ENCODE measurements at places on chromosomes 2 and 18.

DNA sequence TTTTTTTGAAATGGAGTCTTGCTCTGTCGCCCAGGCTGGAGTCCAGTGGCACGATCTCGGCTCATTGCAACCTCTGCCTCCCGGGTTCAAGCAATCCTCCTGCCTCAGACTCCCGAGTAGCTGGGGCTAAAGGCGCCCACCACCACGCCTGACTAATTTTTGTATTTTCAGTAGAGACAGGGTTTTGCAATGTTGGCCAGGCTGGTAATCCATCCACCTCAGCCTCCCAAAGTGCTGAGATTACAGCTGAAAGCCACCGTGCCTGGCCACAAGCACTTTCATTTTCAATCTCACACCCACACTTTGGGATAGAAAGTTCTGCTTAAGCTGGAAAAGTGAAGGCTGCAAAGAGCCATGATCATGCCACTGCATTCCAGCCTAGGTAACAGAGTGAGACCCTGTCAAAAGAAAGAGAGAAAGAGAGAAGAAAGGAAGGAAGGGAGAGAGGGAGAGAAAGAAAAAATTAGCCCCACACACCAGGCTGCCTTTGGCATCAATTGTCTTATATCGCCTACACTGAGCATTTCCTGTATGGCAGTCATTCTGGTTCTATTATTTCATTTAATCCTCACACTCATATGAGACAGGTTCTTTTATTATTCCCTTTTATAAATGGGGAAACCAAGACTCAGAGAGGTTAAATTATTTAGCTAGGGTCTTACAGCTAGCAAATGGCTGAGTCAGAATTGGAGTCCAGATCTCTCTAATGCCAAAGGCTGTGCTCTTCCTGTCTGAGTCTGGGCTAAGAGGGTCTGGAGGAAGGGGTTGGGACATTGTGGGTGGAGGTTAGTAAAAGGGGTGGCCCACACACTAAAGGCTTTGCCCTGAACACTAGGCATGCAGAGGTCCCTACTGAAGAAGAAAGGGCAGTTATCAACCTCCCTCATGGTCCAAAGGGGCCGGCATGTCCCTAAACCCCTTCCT lies 37.9 kb upstream of the PKDCC start:
- DNase-seq, result peak; percentile 15

- peak; percentile 16 for DNase-seq
These were observed 32.8 kb downstream of the FAM124B start for GRCh38 chr2:224369028-224369632.

DNA sequence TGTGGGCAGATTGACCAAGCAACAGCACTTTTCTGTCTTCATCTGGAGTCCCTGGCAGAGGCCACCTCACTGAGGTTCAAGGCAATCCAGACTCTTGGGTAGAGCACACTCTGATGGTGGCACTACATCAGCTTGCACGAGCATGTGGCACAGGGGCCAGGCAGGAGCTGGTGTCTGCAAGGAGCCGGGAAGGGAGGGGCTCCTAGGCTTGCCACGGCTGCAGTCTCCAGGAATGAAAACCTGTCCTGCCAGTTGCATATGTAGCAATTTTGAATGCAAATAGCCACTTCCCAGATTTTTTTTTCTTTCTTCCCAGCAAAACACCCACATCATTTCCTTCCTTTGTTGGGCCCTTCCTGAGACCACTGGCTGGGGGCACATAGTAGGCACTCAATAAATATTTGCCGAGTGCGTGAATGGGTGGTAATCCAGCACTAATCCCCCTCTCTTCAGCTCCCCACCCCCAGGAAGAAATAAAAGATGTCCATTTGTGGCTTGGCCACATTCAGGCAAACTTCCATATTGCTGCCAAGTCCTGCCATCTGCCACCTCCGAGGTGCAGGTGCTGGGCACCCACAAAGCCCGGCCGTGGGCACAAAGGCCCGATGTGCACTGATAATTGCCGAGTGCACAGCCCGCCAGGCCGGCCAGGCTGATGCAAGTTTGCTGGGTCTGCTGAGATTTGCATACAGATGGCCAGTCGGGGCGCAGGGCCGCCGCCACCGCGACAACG lies 72.4 kb downstream of the MYCN start:
- DNase-seq, result no peak

GRCh38 chr2:20758997-20759396 lies 63.9 kb downstream of the LDAH start:
- DNase-seq, result no peak

- DNase-seq, result no peak
These were observed 67.5 kb downstream of the SPATS2L start for GRCh38 chr2:200373973-200374416.

DNA sequence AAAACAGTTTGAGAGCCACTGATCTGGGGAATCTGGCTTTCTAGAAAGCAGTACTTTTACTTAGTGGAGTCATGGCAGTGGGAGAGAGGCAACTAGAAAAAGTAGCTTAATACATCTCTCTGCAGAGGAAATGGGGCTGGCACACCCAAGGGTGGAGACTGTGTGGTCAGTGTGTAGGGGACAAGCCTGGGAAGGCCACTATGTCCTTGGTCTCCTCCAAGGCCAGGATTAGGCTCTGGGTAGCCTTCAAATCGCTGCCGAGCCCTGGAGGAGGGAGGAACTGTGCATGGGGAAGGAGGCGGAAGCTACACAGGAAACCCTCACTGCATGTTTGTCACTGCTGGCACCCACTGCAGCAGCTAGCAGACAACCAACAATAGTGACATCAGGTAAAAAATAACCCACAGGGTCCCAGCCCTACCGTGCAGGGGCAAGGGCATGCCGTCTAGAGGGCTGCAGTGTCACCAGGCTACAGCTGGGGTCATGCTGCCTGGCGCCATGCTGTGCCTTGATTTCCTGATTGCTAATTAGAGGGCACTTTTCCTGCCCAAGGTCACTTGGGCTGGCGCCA lies 34.8 kb downstream of the LBH start:
- no peak for DNase-seq

DNA sequence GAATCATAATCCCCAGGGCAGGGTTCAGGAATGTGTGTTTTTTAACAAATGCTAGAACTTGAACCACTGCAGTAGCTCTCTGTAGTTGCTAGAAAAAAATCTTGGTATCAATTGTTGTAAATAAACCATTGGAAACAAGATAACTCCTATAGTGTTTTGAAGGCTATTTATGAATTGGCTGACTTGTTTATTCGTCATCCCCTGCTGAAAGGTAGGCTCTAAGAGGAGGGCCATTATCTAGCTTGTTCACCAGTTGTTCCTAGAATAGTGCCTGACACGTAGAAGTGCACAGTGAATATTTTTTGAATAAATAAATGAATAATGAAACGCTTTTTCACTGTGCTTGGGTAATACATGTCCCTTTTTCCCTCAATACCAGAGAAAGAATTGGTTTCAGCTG lies 211.4 kb downstream of the BABAM2 start:
- no peak for DNase-seq

- no peak for DNase-seq
These were observed 254.1 kb upstream of the TMEFF2 start for GRCh38 chr2:192448881-192449280.

DNA sequence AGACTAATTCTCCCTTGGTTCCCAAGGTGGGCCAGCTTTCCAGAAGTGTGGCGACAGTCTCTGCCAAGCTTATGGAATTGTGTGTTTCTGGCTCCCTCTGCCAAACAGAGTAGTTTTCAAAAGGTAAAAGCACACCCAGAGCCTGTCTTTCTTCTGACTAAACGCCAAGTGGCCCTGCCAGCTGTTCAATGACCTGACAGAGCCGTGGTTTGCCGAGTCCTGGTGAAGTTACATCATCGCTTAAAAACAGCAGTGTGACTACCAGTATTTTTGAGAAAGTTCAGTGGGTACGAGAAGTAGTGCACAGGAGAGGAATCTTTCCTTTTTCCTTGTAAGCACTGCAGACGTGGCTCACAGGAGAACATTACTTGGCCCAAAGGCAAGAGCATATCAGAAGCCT lies 1.9 kb downstream of the PER2 start:
- DNase-seq, result peak; percentile 58

- DNase-seq, result no peak
These were observed 20.2 kb upstream of the KLF11 start for GRCh38 chr2:10022966-10023662.

DNA sequence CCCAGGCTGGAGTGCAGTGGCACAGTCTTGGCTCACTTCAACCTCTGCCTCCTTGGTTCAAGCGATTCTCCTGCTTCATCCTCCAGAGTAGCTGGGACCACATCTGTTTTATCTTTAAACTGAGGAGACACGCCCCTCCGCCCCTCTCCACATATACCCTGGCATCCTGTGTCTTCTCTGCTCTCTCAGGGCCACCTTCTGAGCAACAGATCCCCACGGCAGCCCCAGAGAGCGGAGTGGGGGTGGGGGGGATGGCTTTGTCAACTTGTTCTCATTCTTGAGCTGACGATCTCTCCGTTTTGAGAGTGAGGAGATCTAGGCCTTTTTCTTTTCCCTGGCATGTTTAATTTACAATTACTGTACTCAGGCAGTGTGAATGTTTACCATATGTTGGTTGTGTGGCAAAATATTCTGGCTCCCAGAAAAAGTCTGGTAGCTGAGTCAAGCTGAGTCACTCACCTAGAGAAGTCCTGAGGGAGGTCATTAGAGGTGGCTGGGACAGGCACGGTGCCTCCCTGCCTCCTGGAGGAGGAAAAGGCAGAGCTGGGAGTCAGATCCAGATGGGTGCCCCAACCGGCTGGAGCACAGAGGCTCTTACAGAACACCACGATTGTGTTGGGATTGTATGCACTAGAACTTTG lies 19.5 kb upstream of the ID2 start:
- no peak for DNase-seq

GRCh38 chr2:97769308-97769707 lies 55.9 kb downstream of the ZAP70 start:
- DNase-seq, result no peak

- DNase-seq, result no peak
These were observed 135.9 kb upstream of the SERPINE2 start for GRCh38 chr2:224174990-224175389.

DNA sequence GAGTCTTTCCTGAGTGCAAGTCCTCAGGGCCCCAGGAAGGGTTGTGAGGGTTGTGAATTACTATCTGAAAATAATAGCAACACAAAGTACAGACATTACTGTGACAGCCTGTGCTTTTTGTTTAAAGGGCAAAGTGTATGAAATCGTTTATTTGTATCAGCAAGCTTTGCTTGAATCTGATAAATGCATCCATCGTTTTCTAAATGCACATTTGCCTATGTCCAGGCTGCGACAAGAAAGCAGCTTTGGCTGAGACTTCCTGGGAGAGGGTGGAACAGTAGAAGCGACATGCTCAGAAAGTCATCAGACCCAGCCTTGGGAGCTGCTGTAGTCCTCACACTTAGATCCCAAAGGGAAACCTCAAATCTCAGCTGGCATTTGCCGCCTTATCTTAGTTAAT lies 524.2 kb upstream of the SALL3 start:
- DNase-seq, result no peak

- no peak for DNase-seq
These were observed 75.1 kb downstream of the CIB4 start for GRCh38 chr2:26566081-26566375.

GRCh38 chr2:160252278-160252887 lies 52.3 kb upstream of the ITGB6 start:
- DNase-seq, result peak; percentile 71

DNA sequence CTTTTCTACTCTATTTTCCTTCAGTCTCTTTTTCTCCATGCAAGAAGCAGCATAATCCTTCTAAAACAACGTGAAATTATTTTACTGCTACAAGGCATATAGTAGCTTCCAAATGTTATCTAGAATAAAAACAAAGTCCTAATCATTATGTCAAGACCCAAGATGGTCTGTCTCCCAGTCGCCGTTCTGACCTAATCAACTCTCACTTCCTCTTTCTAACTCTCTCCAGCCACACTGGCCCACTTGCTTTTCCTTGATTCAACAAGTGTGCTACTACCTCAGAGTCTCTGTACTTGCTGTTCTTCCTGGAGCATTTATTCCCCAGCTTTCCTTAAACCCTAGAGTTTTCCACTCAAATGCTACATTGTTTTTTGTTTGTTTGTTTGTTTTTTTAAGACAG lies 1491.2 kb downstream of the LRP1B start:
- DNase-seq, result peak; percentile 82

DNA sequence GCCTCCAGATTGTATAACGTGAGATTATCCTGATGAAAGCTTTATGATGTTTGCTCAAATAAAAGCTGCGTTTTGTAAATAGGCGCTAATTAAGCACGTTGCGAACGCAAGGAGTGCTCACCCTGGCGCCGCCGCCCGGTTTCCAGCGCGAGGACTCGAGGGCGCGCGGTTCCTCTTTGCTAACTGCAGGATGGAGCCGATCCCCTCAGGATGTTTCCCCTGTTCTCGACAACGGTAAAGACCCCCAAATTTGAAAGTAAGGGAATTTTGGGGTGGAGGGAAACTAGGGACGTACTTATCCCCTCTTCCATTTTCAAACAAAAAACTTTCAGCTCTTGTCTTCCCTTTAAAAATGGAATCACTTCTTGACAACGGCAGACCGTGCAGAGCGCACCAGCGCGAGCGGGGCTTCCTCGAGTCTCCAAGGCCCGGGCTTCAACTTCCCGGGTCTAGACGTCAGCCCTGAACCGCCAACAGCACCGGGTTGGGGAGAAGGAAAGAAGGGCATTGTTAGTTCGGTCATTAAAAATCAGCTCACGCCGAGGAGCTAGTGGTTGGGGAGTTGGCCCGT lies 1.1 kb upstream of the GBX2 start:
- DNase-seq, result no peak

- DNase-seq, result no peak
These were observed 16.3 kb downstream of the ODC1 start for GRCh38 chr2:10431797-10432196.

GRCh38 chr18:46163091-46163490 lies 58.9 kb downstream of the HAUS1 start:
- no peak for DNase-seq

GRCh38 chr18:12577848-12578247 lies 80.1 kb downstream of the SPIRE1 start:
- no peak for DNase-seq

GRCh38 chr2:59885541-59885940 lies 667.9 kb downstream of the BCL11A start:
- no peak for DNase-seq

GRCh38 chr2:166972002-166972401 lies 83.7 kb downstream of the XIRP2 start:
- DNase-seq, result no peak

DNA sequence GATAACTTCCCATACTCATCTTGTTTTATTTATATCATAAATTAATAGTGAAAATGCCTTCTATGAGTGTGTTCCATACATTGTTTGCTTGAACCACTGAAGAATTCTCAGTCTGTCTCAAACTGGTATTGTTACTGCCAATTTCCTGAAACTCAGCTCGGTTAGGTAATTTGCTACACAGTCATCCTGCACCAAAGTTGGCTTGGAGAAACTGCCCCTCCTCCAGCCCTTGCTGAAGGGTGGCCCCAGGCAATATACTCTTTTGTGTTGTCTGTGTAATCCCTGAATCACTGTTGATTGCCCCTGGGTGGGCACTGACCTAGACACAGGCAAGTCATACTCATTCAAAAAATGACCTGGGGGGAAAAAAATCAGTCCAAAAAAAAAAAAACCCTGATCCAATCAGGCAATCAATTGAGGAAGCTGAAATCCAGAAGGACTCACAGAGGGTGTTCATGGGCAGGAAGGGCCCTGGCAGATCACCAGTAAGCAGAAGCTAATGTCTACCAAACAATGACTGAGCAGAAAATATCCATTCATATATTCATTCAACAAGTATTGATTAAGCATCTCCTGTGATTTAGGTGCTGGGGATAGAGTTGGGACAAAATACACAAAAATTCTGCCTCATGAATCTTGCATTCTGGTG lies 3.8 kb upstream of the SESTD1 start:
- peak; percentile 44 for DNase-seq
